NCI-H524 treated with DMSO at 0.1 percent for 48 hours (cell line): ENCODE measurements at places on chromosomes 13 and 19.

DNA sequence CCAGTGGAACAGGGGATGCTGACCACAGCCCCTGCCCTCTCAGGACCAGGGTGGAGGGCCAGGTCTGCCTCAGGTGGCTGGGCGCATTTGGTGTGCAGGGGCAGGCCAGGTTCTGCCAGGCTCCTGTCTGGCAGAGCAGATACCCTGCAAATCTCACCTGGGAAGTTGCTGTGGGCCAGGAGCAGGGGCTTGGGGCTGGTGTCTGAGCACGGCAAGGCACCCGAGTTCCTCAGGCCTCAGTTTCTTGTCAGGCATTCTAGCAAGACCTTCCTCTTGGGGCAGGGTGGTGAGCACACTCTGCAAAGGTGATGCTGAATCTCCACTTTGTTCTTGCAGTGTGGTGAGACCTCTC lies 1.1 kb downstream of the CRTC1 start:
- no peak for DNase-seq

DNA sequence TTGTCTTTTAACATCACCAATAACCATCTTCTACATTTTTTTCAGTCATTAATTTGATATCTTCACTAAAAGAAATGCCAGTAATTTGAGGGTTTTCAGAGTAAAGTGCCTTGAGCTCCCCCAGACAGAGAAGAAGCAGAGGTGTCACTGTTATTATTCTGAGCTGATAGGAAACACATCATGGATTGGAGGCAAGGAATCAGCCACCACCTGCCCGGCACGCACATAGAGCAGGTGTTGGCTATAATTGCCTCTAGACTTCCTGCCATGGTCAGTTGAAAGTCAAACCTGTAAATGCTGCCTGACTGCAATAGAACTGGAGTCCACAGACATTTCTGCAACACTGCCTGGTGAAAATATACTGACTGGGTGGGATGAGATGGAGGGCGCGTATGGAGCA lies 776.6 kb downstream of the UQCRFS1 start:
- no peak for DNase-seq

- DNase-seq: no peak
Observed at GRCh38 chr13:24323036-24323738, 13.8 kb downstream of the C1QTNF9 start.

GRCh38 chr13:95246292-95247082 lies 54.8 kb downstream of the ABCC4 start:
- peak; percentile 70 for DNase-seq

- no peak for DNase-seq
Observed at GRCh38 chr13:109481040-109481439, 305.3 kb downstream of the IRS2 start.

DNA sequence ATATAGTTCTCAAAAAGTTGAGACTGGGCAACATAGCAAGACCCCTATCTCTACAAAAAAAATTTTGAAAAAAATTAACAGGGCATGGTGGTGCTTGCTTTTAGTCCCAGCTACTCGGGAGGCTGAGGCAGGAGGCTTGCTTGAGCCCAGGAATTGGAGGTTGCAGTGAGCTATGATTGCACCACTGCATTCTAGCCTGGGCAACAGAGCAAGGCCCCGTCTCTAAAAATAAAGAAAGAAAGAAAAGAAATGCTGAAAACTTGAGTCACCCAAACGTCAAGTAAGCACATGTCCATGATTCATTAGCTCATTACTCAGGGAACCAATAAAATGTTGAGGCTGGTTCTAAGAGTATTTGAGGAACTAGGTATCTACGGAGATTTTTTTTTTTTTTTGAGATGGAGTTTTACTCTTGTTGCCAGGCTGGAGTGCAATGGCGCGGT lies 33.9 kb upstream of the SEMA6B start:
- no peak for DNase-seq
